ENCODE measurements at places on chromosomes 3 and 15.

DNA sequence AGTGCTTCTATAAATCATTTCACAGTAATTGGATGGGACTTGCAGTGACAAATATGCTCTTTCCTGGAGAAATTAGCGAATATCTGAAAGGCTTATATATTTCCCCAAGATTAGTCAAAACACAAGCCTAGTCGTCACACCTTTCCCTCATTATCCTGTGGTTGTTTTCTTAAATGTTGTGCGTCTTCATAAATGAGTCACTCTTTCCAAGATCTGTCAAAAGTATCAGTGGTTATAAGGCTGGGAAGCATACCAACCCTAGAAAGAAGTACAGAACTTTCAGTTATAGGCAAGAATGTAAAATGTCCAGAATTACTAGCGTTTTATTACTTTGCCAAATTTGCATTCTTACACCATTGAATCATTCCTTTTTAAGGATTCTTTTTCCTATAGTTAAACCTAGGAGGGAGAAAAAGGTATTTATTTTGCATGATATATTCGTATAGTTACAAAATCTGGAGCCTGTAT is 33.6 kb downstream of the TMEM212 start:
- peaks cover 39% of the 10 kb centered on the region for H3K4me1 ChIP-seq
- no peak overlapping the region for H3K4me3 ChIP-seq
- DNase-seq = no peak
- H3K36me3 ChIP-seq = no peaks in the 10 kb centered on the region

- H3K27me3 ChIP-seq = no peaks in the 10 kb centered on the region
- H3K36me3 ChIP-seq = no peaks in the 10 kb centered on the region
- DNase-seq = no peak
- H3K4me3 ChIP-seq = no peak overlapping the region
Observed at GRCh38 chr3:86175051-86175536, 815.9 kb downstream of the VGLL3 start.

- H3K4me1 ChIP-seq = peaks cover 5% of the 10 kb centered on the region
- H3K27ac ChIP-seq = peak overlapping the region; percentile 81
- no peaks in the 10 kb centered on the region for H3K27me3 ChIP-seq
- peak overlapping the region; percentile 59 for H3K4me3 ChIP-seq
- H3K36me3 ChIP-seq = peaks cover 26% of the 10 kb centered on the region
- DNase-seq = peak; percentile 95
Observed at GRCh38 chr15:34366271-34367065, 528 bp downstream of the LPCAT4 start.

- H3K27me3 ChIP-seq = no peaks in the 10 kb centered on the region
- DNase-seq = no peak
- H3K36me3 ChIP-seq = no peaks in the 10 kb centered on the region
Observed at GRCh38 chr15:62985768-62986167, 56.8 kb upstream of the TPM1 start.

- no peaks in the 10 kb centered on the region for H3K27me3 ChIP-seq
- H3K4me3 ChIP-seq = no peak overlapping the region
- DNase-seq = no peak
- no peaks in the 10 kb centered on the region for H3K36me3 ChIP-seq
Observed at GRCh38 chr3:37814547-37814946, 47.1 kb upstream of the CTDSPL start.

GRCh38 chr3:5581743-5582142 is 394.2 kb downstream of the EDEM1 start:
- H3K4me1 ChIP-seq = no peaks in the 10 kb centered on the region
- no peak overlapping the region for H3K27ac ChIP-seq
- DNase-seq = no peak
- no peak overlapping the region for H3K4me3 ChIP-seq

- H3K27me3 ChIP-seq = no peaks in the 10 kb centered on the region
- H3K4me3 ChIP-seq = no peak overlapping the region
- no peak overlapping the region for H3K27ac ChIP-seq
- no peak for DNase-seq
- no peaks in the 10 kb centered on the region for H3K4me1 ChIP-seq
Observed at GRCh38 chr3:72614394-72615074, 233.7 kb downstream of the SHQ1 start.

DNA sequence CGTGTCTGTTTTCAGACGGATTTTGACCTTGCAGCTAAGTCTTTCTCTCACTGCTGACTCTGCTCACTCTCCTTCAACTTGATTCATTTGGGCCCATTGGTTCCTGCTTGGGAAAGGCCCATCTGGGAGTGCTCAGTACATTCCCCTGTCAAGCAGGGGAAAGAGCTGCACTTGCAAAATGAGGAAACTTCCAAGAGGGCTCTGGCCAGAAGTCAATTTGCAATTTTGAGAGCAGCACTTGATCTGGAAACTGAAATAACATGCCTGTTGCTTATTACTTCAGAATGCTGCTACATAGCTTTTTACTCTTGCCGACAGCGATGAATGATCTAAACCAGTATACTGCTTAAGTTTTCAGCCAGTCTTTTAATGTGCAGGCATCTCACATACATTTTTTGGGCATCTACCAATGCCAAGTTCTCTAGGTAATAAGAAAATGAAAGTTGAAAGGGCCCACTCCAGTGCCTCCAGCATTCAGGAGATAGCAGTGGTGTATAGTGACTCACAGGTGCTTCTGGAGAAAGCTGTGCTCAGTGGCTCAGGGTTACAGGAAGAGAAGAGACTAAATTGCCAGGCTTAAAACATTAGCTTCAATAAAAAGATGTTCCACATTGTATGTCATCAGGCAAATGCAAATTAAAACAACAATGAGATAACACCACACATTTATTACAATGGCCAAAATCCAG is 70.1 kb upstream of the RORA start:
- no peaks in the 10 kb centered on the region for H3K36me3 ChIP-seq
- DNase-seq = no peak
- H3K27me3 ChIP-seq = peaks cover 37% of the 10 kb centered on the region
- no peak overlapping the region for H3K4me3 ChIP-seq
- H3K27ac ChIP-seq = no peak overlapping the region

DNA sequence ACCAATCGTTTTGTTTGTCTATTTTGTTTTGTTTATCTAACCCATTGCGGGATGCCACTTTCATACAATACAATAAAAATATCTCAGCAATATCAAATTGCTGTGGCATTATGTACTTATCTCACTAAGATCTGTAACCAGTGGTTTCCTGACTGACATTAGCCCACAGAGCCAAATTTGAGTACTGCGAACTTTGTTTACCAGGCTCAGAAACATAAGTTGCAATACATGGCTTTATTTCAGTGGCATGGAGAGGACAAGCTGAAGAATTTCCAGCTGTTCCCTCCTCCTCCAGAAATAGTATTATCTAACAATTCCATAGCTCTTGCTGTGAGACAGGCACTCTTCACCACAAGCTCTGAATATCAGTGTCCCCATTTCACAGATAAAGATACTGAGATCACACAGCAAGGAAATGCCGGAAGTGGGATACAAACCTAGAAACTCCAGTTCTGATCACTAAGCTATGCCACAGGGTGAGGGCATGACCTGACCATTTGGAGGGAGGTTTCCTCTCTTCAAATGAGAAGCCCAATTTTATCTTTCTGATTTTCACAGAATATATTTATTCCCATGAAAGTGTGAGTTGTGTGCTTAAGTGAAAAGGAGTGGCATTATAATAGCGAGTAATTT is 469.9 kb upstream of the CBLB start:
- no peak overlapping the region for H3K27ac ChIP-seq
- peaks cover 10% of the 10 kb centered on the region for H3K4me1 ChIP-seq
- no peaks in the 10 kb centered on the region for H3K27me3 ChIP-seq
- no peak for DNase-seq
- no peak overlapping the region for H3K4me3 ChIP-seq
- H3K36me3 ChIP-seq = no peaks in the 10 kb centered on the region

- H3K27ac ChIP-seq = no peak overlapping the region
- no peak overlapping the region for H3K4me3 ChIP-seq
- no peak for DNase-seq
- H3K36me3 ChIP-seq = no peaks in the 10 kb centered on the region
- H3K4me1 ChIP-seq = no peaks in the 10 kb centered on the region
Observed at GRCh38 chr3:66142079-66142478, 78.7 kb upstream of the SLC25A26 start.

DNA sequence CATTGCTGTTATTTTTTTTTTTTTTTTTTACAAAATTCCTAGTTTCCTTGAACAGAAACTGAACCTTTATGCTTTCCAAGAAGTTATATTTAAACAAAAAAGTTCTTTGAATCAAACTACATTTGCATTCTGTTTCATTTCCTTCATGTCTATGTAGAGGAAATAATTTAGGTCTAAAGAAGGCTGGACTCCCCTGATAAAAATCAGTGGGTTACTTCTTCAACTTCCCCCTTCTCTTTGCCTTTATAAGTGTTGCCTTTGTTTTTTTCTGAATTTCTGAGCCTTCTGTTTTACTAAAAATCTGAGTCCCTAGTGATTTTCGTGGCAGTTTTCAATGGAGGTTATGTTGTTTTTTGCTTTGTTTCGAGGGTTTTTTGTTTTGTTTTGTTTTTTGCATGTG is 152.8 kb downstream of the CHDH start:
- no peak overlapping the region for H3K4me3 ChIP-seq
- no peaks in the 10 kb centered on the region for H3K36me3 ChIP-seq
- H3K27me3 ChIP-seq = no peaks in the 10 kb centered on the region
- DNase-seq = no peak
- H3K27ac ChIP-seq = no peak overlapping the region

- DNase-seq = no peak
- no peaks in the 10 kb centered on the region for H3K36me3 ChIP-seq
- H3K27me3 ChIP-seq = no peaks in the 10 kb centered on the region
Observed at GRCh38 chr3:137294839-137295238, 337.1 kb downstream of the IL20RB start.

DNA sequence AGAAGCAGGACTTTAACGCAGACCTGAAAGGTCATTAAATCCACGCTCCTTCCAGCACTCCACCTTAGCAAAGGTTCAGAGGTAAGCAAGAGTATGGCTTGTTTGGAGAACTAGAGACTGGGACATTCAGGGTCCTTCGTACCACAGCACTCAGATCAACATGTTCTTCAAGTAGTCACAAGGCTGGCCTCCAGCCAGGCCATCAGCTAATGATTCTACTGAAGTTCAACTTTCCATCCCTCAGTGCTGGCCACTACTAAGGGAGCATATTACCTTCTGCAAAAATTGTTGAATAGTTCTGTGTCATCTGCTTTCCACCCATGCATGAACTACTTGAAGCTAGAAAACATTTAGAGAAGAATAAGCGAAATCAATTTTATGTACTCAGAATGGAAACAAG is 17.6 kb downstream of the CD200R1L start:
- H3K4me1 ChIP-seq = no peaks in the 10 kb centered on the region
- no peak for DNase-seq
- no peaks in the 10 kb centered on the region for H3K36me3 ChIP-seq
- H3K4me3 ChIP-seq = no peak overlapping the region
- H3K27me3 ChIP-seq = no peaks in the 10 kb centered on the region

DNA sequence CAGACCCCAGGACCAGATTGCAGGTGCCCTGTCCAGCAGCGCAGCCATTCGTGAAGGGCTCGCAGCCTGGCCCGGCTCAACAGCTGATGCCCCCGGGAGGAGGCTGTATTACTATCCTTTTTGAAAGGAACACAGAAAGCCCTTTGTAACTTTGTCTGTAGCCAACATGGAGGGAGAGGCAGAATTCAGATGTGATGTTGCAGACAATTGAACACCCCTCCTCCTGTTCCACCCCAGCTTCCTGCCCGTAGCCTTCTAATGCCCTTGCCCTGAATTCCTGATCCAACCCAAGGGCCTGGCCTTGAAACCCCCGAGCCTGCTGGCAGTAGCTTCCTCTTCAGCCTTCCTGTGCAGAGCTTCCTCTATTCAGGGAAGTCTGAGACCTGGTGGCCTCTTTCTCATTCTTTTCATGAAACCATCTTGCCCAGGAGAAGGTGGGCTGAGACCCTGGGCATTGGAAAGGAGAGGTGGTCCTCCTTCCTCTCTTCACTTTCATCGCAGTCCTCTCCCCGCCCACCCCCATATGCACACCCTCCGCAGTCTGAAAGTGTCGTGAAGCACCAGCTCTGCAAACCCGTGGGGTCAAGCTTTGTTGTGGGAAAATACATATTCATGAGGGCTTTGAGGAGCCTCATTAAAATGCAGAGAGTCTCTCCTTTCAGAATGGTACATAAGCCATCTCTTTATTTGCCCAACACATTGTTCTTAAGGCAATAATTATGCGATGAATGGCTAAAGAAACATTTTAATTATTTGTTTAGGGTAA is 109.2 kb downstream of the APBA2 start:
- DNase-seq = no peak
- H3K27me3 ChIP-seq = no peaks in the 10 kb centered on the region
- H3K4me3 ChIP-seq = no peak overlapping the region
- H3K36me3 ChIP-seq = no peaks in the 10 kb centered on the region

- DNase-seq = no peak
- H3K4me1 ChIP-seq = peaks cover 44% of the 10 kb centered on the region
- no peaks in the 10 kb centered on the region for H3K27me3 ChIP-seq
- H3K4me3 ChIP-seq = no peak overlapping the region
- H3K36me3 ChIP-seq = no peaks in the 10 kb centered on the region
Observed at GRCh38 chr3:129228891-129229585, 20.4 kb upstream of the COPG1 start.

GRCh38 chr15:67358812-67359211 is 104.2 kb downstream of the IQCH start:
- H3K4me3 ChIP-seq = no peak overlapping the region
- no peak overlapping the region for H3K27ac ChIP-seq

- no peaks in the 10 kb centered on the region for H3K27me3 ChIP-seq
- H3K36me3 ChIP-seq = peaks cover 25% of the 10 kb centered on the region
- no peak for DNase-seq
- no peaks in the 10 kb centered on the region for H3K4me1 ChIP-seq
- H3K4me3 ChIP-seq = no peak overlapping the region
Observed at GRCh38 chr15:76239786-76240185, 71.5 kb downstream of the ETFA start.

- H3K4me1 ChIP-seq = peaks cover 42% of the 10 kb centered on the region
- peak overlapping the region; percentile 71 for H3K27ac ChIP-seq
- no peak overlapping the region for H3K4me3 ChIP-seq
- no peaks in the 10 kb centered on the region for H3K27me3 ChIP-seq
Observed at GRCh38 chr15:88915354-88915753, 2.2 kb upstream of the MFGE8 start.

- peaks cover 8% of the 10 kb centered on the region for H3K4me1 ChIP-seq
- H3K36me3 ChIP-seq = no peaks in the 10 kb centered on the region
- DNase-seq = no peak
- H3K27ac ChIP-seq = no peak overlapping the region
Observed at GRCh38 chr3:11173828-11174465, 19.7 kb downstream of the HRH1 start.

DNA sequence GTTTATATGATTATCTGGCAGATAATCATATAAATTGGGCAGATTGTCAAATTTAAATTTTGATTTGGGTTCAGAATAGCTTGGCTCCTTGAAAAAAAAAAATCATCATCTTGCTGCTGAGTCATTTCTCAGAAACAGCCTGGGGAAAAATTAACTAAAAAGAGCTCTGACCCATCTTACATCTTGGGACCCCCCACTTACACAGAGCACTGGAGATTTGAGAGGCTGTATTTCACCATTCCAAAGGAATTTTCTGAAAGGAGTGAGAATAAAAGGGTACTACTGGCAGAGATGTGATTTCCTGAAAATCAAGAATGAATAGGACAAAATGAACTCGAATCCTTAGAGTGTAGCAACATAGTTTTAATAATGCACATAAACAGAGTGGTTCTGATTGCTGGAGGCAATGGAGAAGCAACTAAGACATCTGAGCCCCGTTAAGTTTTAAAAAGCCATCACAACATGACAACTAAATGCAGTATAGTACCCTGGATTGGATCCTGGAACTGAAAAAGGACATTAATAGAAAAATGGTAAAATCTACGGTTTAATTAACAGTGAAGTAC is 97.5 kb downstream of the RFTN1 start:
- no peaks in the 10 kb centered on the region for H3K4me1 ChIP-seq
- no peak overlapping the region for H3K27ac ChIP-seq
- H3K4me3 ChIP-seq = no peak overlapping the region
- no peaks in the 10 kb centered on the region for H3K36me3 ChIP-seq
- no peaks in the 10 kb centered on the region for H3K27me3 ChIP-seq

GRCh38 chr3:110620118-110620517 is 451.5 kb upstream of the NECTIN3 start:
- no peak overlapping the region for H3K4me3 ChIP-seq
- H3K27me3 ChIP-seq = no peaks in the 10 kb centered on the region
- no peak overlapping the region for H3K27ac ChIP-seq
- H3K36me3 ChIP-seq = no peaks in the 10 kb centered on the region
